ENCODE measurements at places on chromosomes 1 and 21. TPM values are rescaled to one million over a fixed set of nuclear protein-coding genes. Genes with fewer than 3 reads are reported as not detected.

DNA sequence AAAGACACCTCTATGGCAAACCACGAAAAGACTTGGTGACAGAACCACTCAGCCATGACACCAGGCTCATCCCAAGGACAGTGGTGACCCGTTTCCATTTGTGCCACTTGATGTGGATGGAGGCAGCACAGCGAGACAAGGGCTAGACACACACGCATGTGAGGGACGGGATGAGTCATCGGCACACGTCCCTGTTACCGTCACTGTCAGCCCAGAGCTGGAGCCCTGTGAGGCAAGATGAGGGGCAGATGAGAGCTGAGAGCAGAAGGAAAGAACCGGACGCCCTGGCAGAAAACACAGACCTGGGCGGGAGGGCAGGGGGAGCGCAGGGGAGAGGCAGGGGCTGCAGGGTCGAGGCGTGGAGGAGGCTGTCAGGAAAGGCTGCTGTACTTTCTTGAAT, 57.8 kb downstream of the SIK1 start:
- DNase-seq = no peak
- no peak overlapping the region for H3K27ac ChIP-seq
- H3K4me3 ChIP-seq = no peak overlapping the region
- no peaks in the 10 kb centered on the region for H3K27me3 ChIP-seq
- peaks cover 22% of the 10 kb centered on the region for H3K4me1 ChIP-seq

HECTD3 gene
- total RNA-seq = 27.4 TPM

DNA sequence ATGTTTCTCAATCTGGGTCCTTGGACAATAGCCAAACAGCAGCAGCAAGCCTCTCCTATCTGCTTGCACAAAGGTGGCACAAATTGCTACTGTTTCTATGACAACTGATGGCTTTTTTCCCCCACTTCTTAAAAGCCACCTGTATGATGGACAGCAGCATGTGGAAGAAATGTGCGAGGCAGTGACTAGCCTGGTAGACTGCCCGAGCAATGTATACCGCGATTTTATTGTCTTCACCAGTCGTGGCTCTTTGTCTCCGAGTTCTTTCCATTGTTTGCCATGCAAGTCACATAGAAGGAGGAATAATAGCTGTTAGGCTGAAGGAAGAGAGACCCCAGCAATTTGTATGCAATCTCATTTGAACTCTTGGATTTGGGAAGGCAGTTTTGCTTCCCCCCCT, 79.4 kb downstream of the S1PR1 start:
- H3K27me3 ChIP-seq = no peaks in the 10 kb centered on the region
- DNase-seq = no peak
- H3K36me3 ChIP-seq = no peaks in the 10 kb centered on the region
- H3K27ac ChIP-seq = no peak overlapping the region
- H3K4me3 ChIP-seq = no peak overlapping the region

OXCT2 gene
- total RNA-seq = 1.9 TPM

AADACL4 gene
- not detected for total RNA-seq

ZNF593OS gene
- not detected for total RNA-seq
